Right lung (tissue), 10 donors: ENCODE measurements at places on chromosomes 7 and 10. TPM values are rescaled to one million over a fixed set of nuclear protein-coding genes. Genes with fewer than 3 reads are reported as not detected.

Gene INPP5F
- 40.6 TPM for polyA plus RNA-seq

Gene FAM3C
- polyA plus RNA-seq: 87.8 TPM

Gene NKX2-3
- polyA plus RNA-seq: not detected

Gene TMEM130
- 0.33 TPM for polyA plus RNA-seq

Gene CDC14C
- polyA plus RNA-seq: not detected

Gene CAMK2B
- 0.96 TPM for polyA plus RNA-seq

DNA sequence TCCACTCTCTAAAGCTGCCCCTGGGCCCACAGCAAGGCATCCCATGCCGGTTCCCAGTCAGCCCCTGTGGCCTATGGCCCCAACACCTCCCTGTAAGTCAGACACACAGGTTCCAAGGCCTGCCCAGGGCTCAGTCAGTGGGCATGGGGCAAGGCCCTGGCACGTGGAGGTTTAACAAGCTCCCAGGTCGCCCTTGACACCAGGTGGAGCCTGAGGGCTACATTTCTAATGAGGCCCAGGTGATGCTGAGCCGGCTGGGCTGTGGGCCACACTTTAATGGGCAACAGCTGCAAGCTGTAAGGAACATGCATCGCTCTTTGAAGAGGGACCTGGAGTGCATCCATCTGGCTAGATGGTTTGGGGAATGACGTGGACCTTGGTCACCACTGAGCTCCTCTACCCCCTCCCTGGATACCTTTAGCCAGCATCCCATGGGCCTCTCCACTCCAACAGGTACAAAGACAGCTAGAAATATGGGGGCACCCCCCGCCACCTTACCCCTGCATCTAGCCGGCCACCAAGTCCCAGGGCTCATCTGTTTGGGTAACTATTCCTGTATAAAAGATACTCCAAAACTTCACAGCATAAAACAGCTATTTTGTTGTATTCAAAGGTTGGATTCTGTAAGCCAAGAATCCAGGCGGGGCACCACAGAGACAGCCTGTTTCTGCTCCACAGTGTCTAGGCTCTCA, 122.5 kb downstream of the OAT start:
- no peak for DNase-seq

DNA sequence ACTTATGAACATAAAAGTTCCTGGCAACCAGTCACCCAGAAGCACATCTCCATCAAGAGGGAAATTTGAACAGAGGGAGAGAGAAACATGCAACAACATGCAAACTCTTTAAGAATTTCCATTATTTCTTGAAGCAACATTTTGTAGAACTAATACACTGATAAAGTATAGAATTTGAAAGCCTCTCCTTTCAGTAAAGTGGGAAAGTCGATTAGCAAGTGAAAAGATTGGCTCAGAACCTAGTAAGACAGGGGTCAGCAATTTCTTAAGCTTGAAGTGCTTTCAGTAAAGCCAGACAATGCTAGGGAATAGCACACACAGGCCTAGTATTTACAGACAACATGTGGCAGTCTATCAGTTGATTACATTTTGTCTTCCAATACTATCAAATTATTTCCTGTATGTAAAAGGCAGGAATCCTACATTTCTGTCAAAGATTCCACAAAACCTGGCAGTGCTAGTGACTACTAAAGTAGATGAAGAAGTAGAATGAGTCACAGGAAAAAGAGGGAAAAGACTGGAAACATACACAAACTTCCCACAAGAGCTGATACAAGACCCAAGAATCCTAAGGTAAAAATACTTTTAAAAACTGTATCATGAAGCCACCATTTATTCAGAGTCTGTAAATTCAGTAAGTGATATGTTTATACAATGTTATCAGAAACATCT, 25.2 kb downstream of the DNAJC1 start:
- DNase-seq: no peak

GRCh38 chr10:32104622-32105509, 48.6 kb upstream of the KIF5B start:
- no peak for DNase-seq

DNA sequence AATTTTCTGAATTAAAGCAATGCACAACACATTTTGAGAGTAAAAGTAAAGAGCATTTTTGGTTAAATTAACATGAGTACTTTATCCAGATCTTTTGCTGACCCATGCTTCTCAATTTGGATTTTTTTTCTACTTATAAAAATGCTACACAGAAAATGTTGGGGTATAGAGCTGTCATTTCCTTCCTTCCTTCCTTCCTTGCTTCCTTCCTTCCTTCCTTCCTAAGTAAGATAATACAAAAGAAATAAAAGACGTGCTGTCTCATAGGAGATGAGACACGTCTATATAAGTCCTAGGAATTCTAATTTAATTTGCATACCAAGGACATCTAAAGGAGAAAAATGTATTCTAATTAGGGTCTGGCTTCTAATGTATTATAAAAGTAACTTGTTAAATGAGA, 31.0 kb upstream of the CAV2 start:
- no peak for DNase-seq

DNA sequence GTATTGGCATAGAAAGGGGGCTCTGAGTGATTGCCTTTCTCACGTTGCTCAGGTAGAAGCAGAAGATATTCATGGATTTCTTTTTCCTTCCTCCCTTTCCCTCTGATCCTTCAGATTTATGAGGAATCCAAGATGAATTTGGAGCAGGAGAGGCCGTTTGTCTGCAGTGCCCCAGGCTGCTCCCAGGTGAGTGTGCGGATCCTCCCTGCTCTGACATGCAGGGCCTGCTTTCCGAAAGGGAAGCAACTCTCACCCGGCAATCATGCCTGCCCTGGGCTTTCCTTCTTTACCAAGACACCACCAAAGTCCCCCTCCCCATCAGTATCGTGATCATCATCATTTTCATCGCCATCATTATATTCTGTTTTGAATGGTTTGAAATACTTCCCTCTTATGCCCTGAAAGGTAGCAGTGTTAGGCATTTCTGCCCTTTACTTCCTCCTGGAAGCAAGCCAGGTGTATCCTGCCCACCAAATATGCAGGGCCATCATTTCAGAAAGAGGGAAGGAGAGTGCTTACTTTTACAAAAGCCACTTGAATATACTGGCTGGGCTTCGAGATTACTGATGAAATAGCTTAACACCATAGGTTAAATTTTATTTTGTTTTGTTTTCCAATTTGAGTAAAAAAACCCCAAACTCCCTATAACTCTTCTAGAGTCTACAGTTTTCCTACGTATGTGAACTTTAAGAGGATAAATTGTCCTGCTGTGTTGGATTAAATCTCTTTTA, 75.9 kb downstream of the CREB5 start:
- DNase-seq: peak; percentile 22

GRCh38 chr7:47218378-47219176, 363.3 kb downstream of the TNS3 start:
- DNase-seq: no peak

DNA sequence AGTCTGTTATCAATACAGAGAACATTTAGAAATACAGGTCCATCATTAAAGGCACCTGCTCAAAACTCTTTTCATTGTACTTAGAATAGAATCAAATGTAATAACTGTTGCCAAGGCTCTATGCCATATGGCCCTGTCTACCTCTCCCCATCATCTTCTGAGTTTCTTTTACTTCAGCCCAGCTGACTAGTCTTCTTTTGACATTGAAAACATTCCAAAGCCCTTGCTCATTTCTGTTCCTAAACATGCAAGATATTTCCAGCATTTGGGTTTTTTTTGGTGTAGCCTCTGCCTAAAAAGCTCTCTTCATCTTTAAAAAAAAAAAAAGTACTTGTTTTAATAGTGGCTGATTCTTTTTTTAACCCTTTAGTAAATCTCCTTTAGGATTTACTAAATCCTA, 165.5 kb upstream of the SMIM30 start:
- DNase-seq: no peak

DNA sequence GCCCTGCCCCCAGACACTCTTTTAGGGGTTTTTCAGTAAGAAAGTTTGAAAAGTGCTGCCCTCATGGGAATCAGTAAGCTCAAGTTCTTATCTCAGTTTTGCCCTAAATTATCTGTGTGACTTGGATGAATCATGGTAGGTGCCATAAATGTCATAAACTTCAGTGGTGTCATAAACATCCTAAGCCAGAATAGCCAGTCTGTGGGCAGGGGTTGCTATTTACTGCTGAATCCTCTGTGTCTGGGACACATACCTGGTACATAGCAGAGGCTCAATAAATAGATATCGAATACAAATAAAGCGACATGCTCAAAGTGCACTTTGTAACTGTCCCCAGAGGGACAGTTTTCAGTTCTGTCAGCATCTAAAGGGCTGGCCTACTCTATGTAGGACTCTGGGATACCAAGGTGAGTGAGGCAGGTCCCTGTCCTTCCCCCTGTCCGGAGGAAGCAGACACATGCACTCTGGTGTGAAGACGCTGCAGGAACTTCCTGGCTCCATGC, 502.1 kb downstream of the RPS24 start:
- DNase-seq: no peak

DNA sequence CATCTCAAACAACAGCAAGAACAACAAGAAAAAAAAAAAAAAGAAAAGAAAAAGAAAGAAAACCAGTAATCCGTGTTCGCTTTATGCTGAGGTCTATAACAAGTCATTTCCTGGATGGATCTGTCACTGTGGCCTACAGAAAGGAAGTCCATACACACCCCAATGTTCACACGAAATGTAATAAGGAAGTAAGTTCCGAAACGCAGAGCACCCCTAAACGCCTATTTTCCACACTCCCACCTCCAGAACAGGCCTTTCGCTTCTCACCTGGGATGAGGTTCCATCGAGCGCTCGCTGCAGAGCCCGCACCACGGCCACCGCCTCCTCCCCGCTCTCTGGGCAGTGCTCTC, 735 bp downstream of the ZNF394 start:
- no peak for DNase-seq
